ENCODE measurements at places on chromosomes 4 and X.

DNA sequence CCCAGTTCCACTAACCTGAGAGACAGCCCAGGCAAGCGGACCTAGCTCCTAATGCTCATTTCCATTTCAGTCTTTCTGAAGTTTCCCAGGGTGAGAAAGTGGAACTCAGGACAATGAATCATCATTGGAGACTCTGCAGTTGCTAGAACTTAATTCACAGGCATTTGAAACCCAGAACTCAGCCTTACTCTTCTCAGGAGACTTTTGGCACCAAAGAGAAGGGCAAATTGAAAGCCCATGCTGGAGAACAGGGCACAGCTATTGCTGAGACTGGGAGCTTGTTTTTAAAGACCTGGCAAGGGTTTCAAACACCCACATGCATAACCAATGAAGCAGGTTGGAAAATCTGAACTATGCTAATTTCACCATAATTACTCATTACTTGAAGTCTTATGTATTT, 36.0 kb downstream of the BST1 start:
- no peak for DNase-seq

- no peak for DNase-seq
Measured at GRCh38 chr4:153198719-153199118, 5.5 kb upstream of the TRIM2 start.

DNA sequence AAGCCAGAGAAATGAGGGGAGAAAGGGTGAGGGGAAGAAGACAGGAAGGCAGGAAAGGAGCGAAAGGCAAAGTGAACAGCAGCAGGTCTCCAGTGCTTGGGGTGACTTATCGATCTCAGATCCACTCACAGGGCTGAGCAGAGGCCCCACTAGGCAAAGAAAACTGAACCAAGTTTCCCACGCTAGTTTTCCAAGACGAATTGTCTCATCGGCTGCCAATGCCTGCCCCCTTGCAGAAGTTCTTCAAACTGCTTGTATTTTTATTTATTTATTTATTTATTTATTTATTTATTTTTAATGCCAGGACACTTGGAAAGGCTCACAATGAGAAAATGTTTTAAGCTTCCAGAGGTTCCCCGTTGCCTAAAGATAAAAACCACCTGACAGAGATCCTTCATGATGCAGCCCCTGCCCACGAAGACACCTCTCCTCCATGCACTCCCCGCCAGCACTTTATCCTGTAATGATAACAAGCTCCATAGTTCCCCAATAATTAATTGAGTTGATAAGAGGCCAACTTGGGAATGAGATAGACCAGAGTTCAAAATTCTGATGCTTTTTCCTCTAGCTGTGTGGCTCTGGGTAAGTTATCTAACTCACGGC, 43.2 kb downstream of the QDPR start:
- peak; percentile 63 for DNase-seq

DNA sequence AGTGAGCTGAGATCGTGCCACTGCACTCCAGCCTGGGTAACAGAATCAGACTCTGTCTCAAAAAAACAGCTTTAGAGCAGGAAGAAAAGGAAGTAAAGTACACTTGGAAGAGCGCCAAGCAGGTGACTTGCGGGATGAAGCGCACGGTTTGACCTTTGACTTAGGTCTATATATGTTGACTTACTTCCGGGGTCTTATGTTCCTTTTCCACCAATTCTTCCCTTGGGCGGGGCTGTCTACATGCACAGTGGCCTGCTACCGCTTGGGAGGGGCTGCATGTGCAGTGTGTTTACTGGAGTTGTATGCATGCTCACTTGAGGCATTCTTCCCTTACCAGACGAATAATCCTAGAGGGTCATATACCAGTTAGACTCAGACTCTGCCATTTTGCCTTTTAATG, 108.6 kb downstream of the APOOL start:
- DNase-seq = peak; percentile 32

DNA sequence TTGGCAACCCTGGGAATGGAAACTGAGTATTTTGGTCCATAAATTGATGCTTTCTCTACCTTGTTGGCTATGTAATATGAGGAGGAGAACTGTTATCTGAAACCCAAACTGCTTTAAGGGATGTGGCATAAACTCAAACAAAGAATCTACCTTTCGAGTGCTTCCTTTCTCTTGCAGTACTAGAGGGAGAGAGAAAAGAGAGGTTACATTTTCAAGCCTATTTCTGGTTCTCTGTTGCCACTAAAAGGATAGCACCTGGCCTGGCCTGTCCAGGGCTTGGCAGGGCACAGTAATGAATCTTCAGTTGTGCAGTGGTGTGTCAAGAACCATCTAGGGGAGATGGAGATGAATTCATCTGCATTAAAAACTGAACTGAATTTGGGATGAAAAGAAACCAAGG, 308.6 kb downstream of the PTTG2 start:
- DNase-seq = no peak

DNA sequence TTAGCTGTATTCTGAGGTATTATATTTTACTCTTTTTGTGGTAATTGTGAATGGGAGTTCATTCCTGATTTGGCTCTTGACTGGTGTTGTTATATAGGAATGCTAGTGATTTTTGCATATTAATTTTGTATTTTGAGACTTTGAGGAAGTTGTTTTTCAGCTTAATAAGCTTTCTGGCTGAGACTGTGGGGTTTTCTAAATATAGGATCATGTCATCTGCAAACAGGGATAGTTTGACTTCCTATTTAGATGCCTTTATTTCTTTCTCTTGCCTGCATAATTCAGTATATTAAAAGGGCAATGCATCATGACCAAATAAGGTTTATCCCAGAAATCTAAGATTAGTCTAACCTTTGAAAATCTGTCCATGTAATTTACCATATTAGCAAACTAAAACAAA, 44.7 kb upstream of the EPGN start:
- no peak for DNase-seq

DNA sequence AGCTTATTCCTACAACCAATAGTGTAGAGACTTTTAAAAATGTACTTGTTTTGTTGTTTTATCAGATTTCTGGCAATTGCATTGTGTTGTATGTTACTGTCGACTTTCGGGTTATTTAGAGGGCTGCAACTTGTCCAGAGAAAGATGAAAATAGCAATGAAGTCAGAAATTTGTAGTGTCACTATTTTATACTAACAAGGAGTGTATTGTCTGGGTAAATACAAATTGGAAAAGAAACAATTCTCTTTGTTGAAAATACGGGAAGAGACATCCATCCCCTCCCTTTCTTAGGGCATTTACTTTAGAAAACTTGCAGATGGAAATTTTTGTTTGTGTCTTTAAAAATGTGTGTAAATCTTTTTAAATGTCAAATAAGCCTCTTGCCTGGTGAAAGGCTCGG, 792.0 kb downstream of the PCDH18 start:
- no peak for DNase-seq

- peak; percentile 49 for DNase-seq
Measured at GRCh38 chrX:32448320-32448719, 763.0 kb downstream of the DMD start.

DNA sequence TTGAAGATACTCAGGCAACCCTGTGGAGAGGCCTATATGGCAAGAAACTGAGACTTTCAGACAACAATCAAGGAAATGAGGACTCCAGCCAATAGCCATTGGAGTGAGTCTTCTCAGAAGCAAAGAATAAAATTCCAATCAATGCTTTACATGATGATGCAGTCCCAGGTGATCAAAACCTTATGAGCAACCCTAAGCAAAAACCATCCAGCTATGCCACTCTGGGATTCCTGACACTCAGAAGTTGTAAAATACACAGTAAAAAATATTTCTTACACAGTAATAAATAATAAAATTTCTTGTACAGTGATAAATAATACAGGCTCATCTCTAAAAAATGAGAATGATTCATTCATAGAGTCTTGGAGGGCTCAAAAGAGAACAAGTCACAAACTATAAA, 150.6 kb downstream of the IL15 start:
- DNase-seq = no peak

DNA sequence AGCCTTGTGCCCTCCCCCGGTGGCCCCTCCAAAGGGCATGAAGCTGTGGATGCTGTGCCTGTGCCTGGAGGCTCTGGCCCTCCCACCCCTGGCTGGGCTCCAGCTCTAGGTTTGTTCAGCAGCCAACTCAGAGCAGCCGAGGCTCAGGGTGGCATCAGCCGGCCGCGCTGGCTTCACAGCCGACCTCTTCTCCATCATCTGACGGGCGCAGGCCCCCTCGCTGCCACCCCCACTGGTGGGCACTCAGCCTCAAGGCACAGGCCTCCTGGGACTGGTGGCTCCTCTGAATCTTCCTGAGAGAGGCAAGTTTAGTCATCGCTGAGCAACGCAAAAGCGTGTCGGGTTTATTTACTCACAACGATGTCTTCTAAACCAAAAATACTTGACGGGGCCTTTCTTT, 46.0 kb downstream of the PCGF3 start:
- DNase-seq = no peak

DNA sequence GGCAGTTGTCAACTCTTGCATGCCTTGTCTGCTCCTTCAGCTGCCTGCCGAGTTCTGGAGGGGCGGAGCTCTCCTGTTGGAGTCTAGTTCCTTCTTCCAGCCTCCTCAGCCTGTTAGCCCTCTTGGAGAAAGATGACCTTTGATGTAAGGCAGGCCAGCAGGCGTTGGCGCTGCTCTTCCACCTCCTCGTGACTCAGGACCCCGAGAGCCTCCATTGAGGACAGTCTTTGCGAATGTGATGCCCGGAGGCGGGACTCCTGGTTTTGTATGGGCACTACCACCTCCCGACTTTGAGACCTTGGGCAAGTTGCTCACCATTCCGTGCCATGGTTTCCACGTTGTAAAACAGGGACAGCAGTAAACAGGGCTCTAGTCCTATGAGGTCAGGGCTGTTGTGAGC, 108.3 kb downstream of the TENM3 start:
- DNase-seq = no peak
